AG10803 (cell line): ENCODE measurements at places on chromosomes 2 and 18.

GRCh38 chr2:45851111-45851510, 199.6 kb downstream of the PRKCE start:
- DNase-seq: no peak

DNA sequence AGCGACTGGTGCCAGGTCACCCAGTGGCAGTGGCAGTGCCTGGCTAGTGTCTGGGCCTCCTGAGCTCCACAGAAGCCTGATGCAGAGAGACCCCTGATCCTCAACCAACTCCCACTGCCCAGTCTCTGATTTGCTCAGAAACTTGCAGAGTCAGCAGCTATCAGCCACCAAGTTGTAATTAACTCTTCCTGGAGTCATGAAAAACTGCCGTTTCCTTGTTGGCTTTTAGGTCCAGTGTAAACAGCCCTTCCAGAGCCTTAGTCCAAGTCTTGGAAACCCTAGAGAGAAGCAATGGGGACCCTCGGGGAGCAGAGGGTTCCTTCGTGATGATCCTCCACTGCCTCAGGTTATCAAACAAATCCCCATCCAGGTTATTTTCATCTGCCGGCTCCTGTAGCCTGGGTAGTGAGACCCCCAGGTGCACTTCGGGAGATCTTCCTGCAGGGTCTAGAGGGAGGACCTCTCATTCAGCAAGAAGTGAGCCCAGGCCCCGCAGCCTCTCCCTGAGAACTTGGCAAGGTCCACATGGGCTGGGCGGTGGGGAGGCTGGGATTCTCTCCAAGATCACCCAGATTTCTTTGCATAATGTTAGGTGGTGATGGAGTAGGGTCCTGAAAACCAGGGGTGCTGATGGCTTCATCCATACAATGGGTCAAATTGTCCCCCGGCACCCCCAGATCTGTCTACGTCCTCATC, 137.7 kb upstream of the HDAC4 start:
- DNase-seq: no peak

GRCh38 chr2:95231723-95232122, 24.4 kb downstream of the ZNF892 start:
- peak; percentile 85 for DNase-seq

GRCh38 chr18:30957066-30957465, 85.5 kb downstream of the DSC3 start:
- no peak for DNase-seq

DNA sequence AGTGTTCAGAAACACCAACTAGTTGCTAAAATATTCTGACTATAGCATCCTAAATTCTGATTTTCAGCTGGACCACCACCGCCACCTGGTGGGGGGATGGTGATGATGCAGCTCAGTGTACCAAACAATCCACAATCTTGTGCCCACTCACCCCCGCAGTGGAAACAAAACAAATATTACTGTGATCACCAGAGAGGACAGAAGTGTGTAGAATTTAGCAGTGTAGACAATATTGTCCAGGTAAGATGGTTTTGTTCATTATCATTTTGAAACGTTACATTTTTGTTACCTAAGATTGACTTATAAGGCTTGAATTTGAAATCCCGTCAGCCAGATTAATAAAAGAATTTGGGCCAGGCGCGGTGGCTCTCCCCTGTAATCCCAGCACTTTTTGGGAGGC, 31.7 kb upstream of the UBXN4 start:
- peak; percentile 25 for DNase-seq

- peak; percentile 3 for DNase-seq
These were observed 157.0 kb upstream of the TNP1 start for GRCh38 chr2:217016796-217017419.

DNA sequence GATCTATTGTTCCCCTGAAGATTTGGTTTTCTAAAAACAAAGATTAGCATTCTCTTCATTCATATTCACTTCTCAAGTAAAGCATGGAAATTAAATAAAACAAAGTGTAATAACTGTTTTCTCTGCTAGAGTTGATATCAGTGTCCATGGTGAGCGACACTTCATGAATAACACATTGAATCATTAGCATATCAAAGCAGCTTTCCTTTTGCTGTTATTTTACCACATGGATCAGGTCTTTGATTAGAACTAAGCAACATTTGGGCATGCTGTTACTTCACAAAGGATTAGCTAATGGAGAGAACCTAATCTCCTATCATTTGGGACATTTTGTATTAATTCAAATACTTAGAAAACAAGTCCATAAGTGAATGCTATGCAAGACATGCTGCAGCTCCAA, 368.8 kb upstream of the CDH19 start:
- DNase-seq: no peak

DNA sequence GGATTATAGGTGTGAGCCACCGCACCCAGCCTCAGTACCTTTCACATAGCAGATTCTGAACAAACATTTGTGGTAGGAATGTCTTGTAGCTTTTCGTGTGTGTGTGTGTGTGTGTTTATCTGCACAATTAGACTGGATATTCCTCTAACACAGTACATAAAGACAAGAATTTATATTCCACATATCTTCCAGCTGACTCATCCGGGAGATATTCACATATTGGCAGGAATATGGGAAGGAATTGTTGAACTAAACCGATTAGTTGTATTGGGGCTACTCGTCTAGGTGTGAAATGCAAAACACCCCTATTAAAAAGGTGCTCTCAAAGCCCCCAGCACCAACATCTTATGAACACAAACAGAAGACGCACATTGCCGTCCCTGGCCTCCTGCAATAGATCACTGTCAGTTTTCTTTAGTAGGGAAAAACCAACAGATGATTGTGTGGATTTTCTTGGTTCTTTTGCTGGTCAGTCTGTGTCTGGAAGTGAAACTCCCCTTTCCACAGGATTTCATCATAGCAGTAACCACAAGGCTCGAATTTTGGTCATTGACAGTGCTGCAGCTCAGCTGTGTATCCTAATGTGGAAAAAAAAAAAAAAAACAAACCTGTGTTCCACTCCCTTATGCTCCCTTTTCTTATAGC, 208.5 kb upstream of the ACVR2A start:
- DNase-seq: peak; percentile 89

GRCh38 chr2:204507636-204508035, 37.6 kb upstream of the PARD3B start:
- DNase-seq: peak; percentile 31

DNA sequence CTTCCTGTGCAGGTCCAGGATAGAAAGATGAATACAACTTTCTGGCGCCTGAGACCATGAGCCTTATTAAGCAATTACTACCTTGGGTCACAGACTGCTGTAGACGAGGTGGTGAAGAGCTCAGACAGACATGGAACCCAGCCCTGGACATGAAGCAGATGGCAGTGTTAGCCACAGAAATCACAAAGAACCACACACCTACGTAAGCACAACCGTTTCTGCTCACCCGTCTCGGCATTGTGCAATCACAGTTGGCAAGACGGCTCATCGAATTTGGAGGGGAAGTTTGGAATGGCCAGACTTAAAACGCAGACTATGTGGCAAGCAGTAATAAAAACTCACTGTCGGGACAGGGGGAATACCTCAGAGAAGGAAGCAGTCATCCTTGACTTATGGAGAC, 24.3 kb upstream of the ASPRV1 start:
- peak; percentile 17 for DNase-seq

GRCh38 chr18:40388121-40388520, 1566.9 kb upstream of the PIK3C3 start:
- no peak for DNase-seq

- DNase-seq: no peak
These were observed 8.2 kb downstream of the ACTR3 start for GRCh38 chr2:113898081-113898480.

GRCh38 chr18:54267701-54268100, 1.6 kb upstream of the POLI start:
- no peak for DNase-seq

DNA sequence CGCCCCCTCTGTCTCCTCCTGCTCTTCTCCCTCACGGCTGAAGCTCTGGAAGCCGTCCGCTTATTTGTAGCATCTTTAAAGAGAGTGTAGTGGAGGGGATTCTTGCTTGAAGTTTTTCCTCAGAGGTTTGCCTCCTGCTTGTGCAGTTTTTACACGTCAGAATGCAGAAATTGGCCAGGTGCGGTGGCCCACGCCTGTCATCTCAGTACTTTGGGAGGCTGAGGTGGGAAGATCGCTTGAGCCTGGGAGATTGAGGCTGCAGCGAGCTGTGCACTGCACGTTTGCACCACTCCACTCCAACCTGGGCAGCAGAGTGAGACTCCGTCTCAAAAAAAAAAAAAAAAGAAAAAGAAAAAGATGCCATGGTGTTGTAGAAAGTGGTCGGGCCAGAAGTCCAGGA, 69.0 kb downstream of the ITGB1BP1 start:
- no peak for DNase-seq

DNA sequence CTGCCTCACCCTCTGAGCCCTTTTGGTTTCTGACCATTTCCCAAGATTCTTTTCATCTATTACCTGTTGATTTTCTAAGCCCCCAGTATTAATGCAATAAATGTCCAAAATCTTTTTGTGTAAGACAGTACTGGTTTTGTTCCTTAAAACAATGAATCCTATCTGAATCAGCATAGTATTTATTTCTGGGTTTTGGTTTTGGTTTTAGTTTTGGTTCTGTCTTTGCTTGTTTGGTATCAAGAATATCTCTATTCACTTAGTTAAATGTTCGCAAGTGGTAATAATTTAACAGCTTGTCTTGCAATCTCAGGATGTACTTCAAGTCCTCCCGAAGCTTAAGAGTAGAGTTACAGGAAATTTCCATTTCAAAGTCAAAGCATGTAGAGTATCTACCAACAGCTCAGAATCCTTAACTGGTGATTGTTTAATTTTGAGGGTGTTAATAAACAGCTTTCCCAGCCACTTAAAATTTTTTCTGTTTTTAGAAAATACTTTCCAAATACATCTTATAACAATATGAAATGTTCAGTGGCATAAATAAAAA, 67.7 kb upstream of the NEDD4L start:
- no peak for DNase-seq

GRCh38 chr2:52974127-52974526, 793.5 kb upstream of the CHAC2 start:
- no peak for DNase-seq

GRCh38 chr2:54207666-54208195, 48.3 kb downstream of the TSPYL6 start:
- no peak for DNase-seq

GRCh38 chr2:203915256-203915655, 21.3 kb upstream of the ICOS start:
- peak; percentile 58 for DNase-seq

DNA sequence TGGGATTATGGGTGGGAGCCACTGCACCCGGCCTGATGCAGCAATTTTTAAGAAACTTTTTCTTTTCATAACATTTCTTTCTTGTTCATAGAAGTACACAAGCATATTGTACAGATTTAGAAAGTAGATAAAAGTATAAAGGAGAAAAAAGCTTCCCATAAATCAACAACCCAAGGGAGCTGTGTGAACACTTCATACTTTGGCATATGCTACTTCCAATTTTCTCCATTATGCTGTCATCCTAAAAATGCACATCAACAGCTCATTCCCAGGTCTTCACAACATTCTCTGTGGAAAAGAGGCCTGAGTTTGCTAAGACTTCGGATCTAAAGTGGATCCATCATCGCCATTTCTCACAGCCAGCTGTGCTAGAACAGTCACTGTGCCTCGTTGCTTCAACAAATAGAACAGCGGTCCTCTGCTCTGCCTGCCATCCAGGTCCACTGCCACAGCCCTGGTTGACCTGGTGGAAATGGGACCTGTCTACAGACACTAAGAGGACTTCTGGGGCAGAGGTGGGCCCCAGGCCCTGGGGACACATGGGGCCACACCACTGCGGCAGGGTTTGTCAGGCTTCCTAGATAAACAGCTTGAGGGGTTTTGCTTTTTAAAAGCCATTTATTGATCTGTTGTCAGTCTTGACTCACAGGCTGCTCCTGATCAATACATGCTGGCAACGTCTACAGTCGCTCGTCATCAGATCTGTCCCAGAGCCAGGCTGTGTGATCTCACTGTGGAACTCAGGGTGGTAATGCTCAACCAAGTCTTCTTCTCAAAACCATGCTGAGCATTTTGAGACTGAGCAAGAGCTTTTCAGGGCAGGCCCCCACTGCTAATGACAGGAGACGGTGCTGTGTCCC, 72.7 kb upstream of the MGAT4A start:
- no peak for DNase-seq
